ENCODE measurements at places on chromosomes 11 and 22.

DNA sequence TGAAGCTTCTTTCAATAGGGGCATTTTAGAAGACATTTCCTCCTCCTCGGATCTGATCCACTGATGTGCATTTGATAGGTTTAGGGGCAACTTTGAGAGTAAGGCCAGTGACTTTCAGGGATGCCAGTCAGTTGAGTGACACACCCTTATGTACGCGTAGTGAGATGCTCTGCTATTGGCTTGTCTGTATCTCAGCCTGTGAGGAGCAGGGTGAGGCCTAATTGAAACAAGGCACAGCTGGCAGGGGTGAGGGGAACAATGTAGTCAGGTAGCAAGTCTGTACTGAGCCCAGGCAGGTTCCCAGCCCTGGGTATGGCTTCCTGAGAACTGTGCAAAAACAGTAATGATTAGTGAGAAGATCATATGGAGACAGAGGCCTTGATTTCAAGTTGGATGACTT is 61.5 kb downstream of the STIM1 start:
- DNase-seq = no peak

DNA sequence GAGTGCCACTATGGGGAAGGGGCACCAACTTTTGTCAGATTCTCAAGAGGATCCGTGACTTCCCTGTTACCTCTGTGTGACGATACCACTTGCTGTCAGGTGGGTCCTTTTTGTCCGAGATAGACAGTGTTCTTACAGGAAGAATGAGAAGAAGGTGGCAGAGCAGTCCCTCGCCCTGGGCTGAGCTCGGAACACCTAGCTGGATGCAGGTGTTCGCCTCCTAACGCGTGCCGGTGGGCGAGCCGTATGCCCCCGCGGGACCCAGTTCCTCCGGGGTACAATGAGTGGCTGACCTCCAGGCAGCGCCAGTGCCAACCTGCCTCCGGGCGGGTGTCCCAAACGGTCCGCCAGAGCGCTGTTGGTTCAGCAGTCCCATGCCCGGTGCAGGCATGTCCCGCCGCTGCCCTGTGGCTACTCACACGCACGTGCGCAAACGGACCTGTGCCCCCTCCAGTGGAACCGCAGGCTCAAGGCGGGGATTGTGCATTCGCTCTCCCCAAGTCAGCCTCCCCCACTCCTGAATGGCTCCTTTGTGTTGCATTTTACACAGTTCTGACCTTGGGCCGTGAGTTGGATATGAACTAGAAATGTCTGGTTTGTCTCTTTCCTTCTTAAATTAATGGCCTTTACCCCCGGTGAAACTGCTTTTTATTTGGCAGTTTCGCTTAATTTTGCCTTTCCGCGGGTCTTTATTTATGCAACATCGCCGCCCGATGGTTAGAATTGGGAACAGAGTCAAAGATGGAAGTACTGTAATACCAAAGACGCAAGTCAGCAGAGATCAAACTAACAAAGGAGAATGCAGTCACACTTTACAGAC is 1.1 kb upstream of the ABTB2 start:
- DNase-seq = peak; percentile 49

- DNase-seq = no peak
These were observed 7.4 kb upstream of the HEPACAM start for GRCh38 chr11:124943254-124943616.

DNA sequence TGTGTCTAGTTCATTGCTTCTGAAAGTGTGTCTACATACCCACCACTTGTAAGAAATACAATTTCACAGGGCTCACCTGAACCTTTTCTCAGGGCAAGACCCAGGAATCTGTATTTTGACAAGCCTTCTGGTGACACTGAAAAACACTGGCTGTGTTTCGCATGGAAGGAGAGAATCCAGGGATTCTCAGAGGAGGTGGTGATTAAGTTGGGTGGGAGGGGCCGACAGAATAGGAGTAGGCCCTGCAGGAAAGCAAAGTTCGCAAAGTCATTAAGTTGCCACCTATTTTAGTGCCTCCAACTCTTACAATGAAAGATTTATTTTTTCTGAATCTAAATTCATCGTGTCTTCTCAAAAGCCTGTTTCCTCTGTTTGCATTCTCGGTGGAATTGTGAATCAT is 186.8 kb downstream of the FAT3 start:
- DNase-seq = no peak

DNA sequence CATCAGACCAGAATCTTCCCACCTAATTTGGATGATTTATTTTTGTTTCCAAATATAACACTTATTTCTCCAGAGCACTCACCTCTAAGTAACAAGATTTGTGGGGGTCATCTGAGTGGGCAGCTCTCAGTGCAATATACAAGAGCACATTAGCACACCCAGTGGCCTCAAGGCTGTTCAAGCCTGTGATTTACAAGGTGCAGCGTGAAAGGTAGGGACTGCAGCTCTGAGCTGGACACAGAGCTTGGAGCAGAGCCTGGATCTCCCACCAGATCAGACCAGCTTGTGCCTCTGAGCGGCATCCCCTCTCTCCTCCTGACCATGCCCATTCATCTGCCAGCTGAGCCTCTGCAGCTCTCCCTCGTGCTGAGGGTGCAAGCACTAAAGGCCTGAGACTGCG is 323.3 kb upstream of the ZC3H12C start:
- no peak for DNase-seq
